ENCODE measurements at places on chromosomes 6 and 20. TPM values are rescaled to one million over a fixed set of nuclear protein-coding genes. Genes with fewer than 3 reads are reported as not detected.

The TMEM74B gene
- not detected for total RNA-seq

The GPR63 gene
- 0.36 TPM for total RNA-seq

The TSBP1 gene
- not detected for total RNA-seq

The HACE1 gene
- 10.8 TPM for total RNA-seq

The PNPLA1 gene
- not detected for total RNA-seq

The HLA-DPA1 gene
- total RNA-seq: not detected

The NUS1 gene
- 11.8 TPM for total RNA-seq

The MACROD2 gene
- not detected for total RNA-seq

The ECHDC1 gene
- total RNA-seq: 114 TPM

The B3GALT4 gene
- total RNA-seq: 0.72 TPM

The FAXC gene
- 1.9 TPM for total RNA-seq

The PLG gene
- total RNA-seq: not detected

The COL19A1 gene
- under 0.01 TPM for total RNA-seq

The CAGE1 gene
- not detected for total RNA-seq

The MATN4 gene
- total RNA-seq: not detected

The KIAA1755 gene
- total RNA-seq: 2.5 TPM

The TBX18 gene
- 1.3 TPM for total RNA-seq

The SLC13A3 gene
- 2.5 TPM for total RNA-seq

The SIGLEC1 gene
- total RNA-seq: not detected

The STMND1 gene
- not detected for total RNA-seq

The YTHDF1 gene
- total RNA-seq: 13.9 TPM

The GHRH gene
- not detected for total RNA-seq

The HNF4A gene
- total RNA-seq: not detected

The ARFGEF2 gene
- total RNA-seq: 40.5 TPM

The LY6G6C gene
- not detected for total RNA-seq

The TAGAP gene
- not detected for total RNA-seq

The MOG gene
- total RNA-seq: not detected
